RWPE1 (cell line): ENCODE measurements at places on chromosomes 13 and 19.

GRCh38 chr13:53068585-53069520, 40.2 kb downstream of the OLFM4 start:
- DNase-seq: no peak

GRCh38 chr13:109725995-109726637, 60.3 kb downstream of the IRS2 start:
- DNase-seq: no peak

DNA sequence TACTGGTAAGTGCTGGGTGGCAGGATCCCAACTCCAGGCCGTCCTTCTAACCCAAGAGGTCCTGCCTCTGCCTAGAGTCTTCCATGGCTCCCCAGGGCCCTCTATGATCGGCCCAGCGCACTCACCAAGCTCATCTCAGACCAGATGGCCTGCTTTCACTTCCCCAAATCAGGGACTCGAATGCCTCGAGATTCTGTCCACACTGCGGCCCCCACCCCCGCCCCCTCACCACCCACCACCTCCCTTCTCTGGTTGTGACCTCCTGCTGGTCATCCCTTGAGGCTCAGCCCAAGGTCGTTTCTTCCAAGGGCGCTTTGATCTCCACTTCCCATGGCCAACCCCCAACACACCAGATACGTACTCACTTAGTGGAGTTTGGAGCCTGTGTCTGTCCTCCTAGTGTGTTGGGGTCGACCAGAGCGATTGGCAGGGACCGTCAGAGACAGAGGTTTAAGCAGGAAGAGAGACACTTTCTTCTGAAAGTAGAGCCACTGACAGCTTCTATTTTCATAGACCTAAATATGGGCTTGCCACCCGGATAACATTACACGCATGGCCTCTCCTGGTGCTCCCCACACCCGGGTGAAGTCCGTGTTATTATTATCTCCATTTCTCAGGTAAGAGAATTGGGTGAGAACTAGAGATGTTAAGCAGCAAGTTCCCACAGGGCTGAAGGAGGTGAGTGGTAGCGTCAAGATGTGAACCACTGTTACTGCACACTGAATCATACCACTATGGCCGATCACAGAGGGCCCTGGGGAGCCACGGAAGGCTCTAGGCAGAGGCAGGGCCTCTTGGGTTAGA, at the start of gene FCER2:
FCER2 (minus strand) TSS at position 478 of the 804 bp plus-strand sequence. CDS start 2,371 bp downstream, outside the sequence.
- DNase-seq: no peak

GRCh38 chr13:49225223-49226042, 5.3 kb downstream of the MLNR start:
- DNase-seq: no peak

DNA sequence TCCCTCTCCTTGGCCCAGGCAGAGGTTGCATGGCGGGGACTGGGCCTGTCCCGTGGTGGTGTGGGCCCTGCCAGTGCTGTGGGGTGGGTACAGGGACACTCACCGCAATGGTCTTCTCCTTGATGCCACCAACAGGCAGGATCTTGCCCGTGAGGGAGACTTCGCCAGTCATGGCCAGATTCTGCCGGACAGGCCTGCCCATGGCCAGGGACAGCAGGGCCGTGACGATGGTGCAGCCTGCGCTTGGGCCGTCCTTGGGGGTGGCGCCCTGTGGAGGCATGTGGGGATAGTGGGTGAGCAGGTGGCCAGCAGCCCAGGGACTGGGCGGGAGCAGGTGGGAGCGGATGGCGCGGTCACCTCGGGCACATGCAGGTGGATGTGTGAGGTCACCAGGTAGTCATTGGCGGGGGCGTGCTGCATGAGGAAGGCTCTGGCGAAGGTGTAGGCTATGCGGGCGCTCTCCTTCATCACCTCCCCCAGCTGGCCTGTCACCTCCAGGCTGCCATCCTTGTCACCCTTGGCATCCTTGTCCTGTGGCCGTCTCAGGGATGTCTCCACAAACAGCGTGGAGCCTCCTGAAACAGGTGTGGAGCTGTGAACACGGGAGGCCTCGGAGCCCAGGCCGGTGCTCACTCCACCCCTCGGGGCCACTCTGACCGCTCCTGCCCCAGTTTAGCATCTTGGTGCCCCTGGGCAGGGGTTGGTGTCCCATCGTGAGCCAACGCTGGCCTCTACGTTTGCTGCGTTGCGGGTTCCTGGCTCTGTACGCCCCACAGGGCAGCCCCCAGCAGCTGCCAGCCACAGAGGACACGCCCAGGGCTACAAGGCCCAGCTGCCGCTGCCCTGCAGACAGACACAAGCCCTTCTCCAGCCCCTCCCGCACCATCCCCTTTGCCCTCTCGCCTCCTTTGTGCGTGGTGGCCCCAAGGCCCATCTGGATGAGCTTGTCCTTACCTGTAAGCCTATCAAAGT, 3.4 kb downstream of the RPL36 start:
- DNase-seq: no peak

DNA sequence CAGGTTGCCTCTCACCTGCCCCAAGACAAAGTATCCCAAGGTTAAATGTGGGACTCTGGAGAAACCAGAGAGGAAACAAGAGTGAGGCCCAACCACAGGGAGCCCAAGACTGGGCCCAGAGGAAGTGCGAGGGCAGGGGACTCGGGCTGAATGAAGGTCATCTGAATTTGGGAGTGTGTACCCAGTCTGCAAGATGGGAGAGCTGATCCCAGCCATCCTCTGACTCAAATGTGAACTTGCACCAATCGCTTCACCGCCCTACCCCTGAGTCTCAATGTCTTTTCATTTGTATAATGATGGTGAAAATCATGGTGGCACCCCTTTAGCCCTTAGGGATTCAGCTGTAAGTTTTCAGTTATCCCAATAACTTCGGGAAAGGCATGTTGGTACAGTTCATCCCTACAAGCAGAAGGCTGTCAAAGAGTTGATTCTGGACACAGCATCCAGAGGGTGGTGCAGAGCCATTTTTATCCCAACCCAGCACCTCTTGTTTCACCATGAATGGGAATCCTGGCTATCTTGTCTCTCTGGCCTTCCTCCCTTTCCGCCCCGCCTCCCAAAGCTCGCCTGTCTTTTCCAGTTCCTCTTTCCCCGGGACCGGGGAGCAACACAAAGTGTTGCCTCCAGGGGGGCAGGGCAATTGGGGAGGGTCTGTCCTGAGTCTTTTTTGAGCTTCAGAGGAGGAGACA, 123.4 kb downstream of the NUFIP1 start:
- DNase-seq: no peak

- no peak for DNase-seq
These were observed 24.9 kb downstream of the NFILZ start for GRCh38 chr19:8655340-8655709.

DNA sequence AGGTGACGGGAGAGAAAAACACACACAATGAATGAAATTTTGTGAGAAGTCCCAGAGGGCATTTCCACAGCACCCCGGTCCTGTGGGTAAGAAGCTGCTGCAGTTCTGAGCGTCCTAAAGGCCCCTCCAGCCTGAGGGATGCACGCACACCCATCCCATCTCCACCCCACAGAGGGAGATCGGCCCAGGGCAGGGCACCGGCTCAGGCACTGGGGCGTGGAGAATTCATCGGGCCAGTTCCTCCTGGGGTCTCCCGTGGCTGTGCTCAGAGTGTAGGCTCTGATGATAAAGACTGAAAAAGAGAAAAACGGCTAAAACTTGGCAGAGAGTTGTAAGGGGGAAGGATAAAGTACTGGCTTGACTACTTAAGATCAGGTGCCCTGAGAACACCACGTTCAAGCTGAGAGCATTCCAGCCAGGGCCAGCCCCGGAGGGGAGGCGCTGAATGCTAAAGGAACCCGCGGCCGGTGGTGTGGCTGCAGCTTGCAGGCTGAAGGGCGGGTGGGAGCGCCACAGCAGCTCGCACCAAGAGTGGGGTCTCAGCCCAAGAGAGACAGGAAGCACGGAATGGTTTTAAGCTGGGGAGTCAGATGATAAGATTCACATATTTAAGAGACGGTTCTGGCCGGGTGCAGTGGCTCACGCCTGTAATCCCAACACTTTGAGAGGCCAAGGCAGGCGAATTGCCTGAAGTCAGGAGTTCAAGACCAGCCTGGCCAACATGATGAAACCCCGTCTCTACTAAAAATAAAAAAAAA, 121.9 kb upstream of the SPACA7 start:
- no peak for DNase-seq

DNA sequence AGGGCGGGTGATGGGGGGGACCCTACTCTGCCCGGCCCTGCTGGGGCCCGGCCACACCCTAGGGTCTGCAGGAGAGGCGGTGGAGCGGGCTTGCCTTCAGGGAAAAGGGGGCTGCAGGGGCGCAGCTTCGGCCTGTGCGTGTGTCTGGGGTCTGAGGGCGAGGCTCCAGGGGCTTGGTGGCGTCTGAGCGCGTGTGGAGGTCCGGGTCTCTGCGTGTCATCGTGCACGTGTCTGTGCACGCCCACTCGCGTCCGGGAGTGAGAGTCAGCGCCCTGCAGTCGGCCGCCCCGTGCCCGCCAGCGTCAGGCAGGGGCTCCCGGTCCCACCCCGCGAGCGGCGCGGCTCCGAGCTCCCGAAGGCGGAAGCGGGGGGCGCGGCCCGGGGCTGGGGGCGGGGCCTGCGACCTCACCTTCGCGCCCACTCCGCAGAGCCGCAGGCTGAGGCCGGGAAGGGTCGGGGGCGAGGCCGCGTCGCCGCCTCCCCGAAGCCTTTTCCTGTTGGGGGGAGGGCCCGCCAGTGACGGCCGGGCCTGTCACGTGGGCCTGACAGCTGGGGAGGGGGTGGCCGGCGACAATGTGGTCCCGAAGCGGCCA, at the start of gene ARHGAP45:
ARHGAP45 (plus strand) TSS at position 420 of the 593 bp plus-strand sequence. CDS start 239 bp downstream, outside the sequence.
- no peak for DNase-seq

DNA sequence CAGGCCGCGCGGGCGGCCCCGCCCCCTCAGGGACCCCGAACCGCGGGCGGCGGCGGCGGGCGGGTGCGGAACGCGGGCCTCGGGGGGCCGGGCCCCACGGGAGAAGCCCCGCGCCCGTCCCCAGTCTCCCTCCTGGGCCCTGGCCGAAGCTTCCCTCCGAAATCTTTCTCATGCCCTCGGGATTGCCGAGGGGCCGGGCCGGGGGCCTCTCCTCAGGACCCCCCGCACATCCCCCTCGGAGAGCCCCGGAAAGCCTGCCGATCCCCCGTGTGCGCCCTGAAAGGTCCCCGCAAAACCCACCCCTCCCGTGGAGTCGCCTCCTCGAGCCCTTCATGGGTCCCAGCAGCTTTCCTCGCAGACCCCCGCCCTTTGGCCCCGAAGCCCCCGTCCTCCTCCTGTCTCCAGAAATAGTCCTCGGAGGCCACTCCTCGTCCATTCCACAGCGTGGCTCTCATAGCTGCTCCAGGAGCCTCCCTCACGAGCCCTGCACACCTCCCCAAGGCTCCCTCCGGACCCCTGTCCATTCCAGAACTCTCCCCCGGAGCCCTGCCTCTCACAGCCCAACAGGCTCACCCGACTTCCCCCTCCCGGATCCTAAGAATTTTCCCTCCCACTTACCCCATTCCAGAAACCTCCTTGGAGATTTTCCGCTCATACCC, 555 bp downstream of the SAMD4B start:
- no peak for DNase-seq

DNA sequence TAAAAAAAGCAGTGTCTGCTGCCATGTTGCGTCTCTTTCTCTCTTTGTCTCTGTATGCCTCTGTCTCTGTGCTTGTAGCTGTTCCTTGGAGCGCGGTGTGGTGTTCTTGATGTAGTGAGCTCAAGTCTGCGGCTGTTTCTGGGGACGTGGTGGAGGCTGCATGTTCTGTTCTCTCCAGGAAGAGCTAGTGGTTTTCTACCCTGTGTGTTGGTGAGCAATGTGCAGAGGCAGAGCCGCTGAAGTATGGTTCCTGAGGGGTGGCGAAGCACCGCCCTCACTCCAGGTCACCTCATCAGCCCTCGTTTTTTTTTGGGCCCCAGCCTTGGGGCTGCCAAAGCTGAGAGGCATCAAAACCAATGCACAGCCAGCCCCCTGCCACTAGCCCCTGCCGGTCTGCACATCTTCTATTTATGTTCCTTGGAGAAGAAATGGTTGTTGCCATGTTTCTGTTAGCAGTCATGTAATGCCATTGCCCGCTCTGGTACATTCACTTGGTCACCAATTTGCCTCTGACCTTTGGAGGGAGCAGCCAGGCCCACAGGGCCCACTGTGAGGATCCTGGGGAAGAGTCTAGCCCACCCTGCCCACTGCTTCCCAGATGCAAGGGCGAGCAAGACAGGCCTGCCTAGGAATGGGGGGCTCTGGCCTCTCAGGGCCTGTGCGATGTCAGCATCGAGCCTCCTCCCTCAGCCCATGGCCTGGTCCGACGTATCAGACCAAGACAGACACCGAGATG, 7.2 kb downstream of the HNRNPL start:
- DNase-seq: no peak

DNA sequence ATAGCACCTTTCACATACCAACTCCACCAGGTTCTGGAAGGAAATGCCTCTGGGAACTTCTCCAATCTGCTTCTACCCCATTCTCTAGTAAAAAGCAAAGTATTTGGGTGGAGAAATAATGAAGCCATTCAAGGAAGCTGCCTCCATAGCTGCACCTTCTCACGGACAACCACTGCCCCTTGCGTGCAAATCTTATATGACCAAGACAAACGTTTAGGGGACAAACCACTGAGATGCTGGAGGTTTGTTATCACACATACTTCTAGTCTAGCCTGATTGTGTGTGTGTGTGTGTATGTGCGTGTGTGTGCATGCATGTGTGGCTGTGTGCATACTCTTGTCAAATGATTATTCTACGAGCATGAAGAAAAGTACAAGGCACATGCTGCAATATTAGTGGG, 6.5 kb upstream of the METTL21C start:
- no peak for DNase-seq

- no peak for DNase-seq
These were observed 22.1 kb downstream of the ADGRL1 start for GRCh38 chr19:14183741-14184350.

GRCh38 chr19:17512574-17512939, 1.1 kb downstream of the PGLS start:
- no peak for DNase-seq

- DNase-seq: peak; percentile 68
These were observed 409.0 kb downstream of the COG6 start for GRCh38 chr13:40064154-40065097.

DNA sequence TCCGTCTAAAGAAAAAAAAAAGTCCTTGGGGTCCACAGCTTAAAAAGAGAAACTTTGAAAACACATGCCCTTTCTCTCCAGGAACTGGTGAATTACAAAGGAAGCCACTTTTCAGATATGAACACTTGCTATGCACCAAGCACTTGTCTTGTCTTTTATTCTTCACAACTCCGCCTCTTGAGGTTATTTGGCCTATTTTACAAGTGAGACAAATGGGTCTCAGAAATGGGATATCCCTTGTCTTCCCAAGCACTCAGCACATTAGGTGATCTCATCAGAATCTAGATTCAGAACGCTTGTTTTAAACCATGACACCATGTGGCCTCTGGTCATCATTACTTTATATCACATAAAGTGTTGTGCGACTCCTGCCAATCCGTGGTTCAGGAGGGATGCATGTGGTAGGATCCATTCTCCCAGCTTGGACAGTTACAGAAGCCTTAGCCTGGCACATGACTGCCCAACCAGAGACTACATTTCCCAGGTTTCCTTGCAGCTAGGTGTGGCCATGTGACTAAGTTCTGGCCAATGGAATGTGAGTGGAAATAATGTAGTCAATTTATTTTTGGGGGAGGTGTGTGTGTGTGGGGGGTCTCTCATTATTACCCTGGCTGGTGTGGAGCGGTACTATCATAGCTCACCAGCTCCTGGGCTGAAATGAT, 13.9 kb downstream of the TSKS start:
- no peak for DNase-seq

- DNase-seq: no peak
These were observed 48.8 kb downstream of the TSHZ3 start for GRCh38 chr19:31300422-31300821.
